Mesothelial cell of epicardium (in vitro differentiated cells): ENCODE measurements at places on chromosomes 7 and 10.
A peak's percentile ranks its signal among the peaks of the same experiment; 100 is the strongest.

DNA sequence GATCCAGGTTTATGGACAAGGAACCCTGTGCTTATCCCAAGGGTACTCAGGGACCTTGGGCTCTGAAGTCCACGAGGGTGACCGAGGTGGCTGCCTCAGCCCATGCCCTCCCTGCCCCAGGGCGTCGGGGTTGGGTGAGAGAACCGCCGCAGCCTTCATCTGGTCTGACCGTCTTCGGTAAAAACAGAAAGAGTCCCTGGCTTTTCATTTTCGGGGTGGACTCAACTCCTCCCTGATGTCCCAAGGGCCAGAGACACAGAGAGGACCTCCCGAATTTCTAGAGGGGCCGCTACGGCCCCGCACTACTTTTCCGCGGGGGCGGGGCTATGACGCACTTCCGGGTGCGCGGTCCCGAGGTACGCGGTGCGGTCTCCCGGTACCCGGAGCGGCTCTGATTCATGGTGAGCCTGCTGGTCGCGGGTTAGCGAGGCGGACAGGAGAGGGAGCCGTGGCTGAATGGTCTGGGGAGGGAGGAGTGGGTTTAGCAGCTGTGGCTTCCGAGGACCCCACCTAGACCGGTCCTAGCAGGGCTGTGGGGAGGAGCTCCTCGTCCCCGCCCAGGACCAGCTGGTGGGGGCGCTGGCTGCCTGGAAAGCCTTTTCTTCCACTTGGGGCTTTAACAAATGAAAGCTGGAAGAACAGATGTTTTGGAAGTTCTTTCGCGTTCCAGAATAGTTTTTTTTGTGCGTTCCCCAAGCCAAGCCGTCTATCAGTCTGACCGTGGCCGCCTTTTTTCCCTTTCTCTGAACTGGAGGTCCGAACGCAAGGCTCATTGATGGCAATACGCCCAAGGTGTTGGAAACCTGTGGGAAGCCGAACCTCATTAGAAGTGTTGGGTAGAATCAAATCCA, at the start of gene ZSCAN21:
TSS of gene ZSCAN21 (plus strand) at position 334 of the 851 bp plus-strand sequence. CDS start 7,233 bp downstream, outside the sequence.
- peak; percentile 85 for DNase-seq

DNA sequence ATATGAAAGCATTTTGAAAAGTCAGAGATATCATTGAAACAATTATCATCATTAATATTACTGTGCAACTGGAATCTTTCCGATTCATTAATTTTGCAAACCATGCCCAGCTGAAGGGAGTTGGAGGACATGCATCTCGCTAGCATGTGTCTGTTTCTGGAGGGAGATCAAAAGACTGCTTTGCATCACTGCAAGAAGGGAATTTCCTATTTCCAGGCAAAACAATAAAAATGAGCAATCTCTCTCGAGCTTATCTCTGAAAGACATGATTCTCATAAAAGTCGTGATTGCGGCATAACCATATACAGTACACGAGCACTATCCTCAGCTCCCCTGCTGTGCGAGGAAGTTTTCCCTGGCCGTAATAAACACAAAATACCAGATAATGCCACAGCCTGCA, 607.6 kb upstream of the DPP6 start:
- no peak for DNase-seq

- no peak for DNase-seq
Observed at GRCh38 chr10:124737221-124737620, 7.0 kb downstream of the FAM53B start.

GRCh38 chr7:55127135-55127551, 108.3 kb downstream of the EGFR start:
- DNase-seq, result no peak

- DNase-seq, result no peak
Observed at GRCh38 chr7:30977896-30978564, 14.3 kb downstream of the GHRHR start.

- no peak for DNase-seq
Observed at GRCh38 chr7:149638566-149639320, 134.6 kb downstream of the ZNF467 start.

- no peak for DNase-seq
Observed at GRCh38 chr10:62919776-62920175, 103.6 kb upstream of the EGR2 start.

- no peak for DNase-seq
Observed at GRCh38 chr7:29567174-29567573, 3.5 kb downstream of the PRR15 start.

DNA sequence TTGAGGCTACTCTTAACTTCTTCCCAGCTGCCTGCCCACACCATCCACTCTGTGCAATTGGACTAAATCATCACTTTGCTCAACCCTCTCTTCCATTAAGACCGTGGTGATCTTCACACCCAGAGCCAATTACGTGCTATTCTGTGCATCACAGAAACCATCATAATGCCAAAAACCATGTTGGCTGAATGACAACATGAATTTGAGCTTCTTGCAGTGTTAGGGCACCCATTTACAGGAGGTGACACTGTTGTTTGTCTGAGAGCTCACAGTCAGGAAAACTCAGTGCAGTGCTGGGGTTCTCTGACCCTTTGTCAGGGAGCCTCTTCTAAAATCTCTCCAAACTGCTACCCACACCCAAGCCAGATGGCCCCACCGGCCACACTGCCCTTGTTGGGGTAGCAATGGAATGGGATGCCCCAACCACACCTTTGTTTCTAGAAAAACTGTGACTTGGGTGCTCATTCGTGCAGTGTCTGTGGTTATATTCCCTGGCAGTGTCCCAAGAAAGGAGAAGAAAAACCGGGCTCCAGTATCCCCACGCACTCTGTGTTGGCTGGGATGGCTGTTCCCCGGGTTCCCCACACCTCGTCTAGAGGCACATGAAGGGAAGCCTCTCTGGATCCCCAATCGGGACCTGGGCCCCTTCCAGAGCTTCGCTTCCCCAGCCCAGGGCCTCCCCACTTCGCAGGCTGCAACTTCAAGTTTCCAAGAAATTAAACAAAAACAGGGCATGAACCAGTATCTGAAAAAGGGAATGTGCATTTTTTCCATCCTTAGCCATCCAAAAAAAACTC, 2.0 kb upstream of the TNS3 start:
- no peak for DNase-seq

GRCh38 chr7:46630031-46630430, 709.0 kb upstream of the IGFBP3 start:
- no peak for DNase-seq

DNA sequence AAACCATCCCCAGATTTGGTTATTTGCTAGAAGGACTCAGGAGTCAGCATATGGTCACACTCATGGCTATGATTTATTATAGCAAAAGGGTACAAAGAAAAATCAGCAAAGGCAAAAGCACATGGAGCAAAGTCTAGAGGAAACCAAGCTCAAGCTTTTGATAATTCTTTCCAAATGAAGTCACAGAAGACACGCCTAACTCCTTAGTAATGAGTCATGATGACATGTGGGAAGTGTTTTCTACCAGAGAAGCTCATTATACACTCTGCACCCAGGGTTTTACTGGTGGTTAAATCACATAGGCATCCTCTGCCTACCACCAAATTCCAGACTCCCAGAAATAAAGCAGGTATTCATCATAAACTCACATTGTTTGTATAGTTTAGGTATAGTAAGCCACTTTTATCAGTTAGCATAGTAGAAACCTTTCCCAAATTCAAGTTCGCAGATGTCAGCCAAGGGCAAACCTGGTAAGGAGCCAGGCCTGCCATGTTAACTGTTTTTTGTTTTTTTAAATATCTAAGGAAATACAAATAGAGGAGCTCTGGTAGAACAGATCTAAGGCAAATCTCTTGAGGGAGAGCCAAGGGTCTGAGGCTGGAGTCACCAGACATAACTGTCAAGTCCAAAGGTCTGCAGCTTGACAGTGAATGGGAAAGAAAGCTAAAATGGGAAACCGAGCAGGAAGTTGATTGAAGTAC, 15.4 kb upstream of the HIBADH start:
- no peak for DNase-seq

GRCh38 chr10:27857616-27858015, 112.0 kb upstream of the MKX start:
- DNase-seq, result no peak

GRCh38 chr7:69819333-69819705, 221.0 kb downstream of the AUTS2 start:
- no peak for DNase-seq

DNA sequence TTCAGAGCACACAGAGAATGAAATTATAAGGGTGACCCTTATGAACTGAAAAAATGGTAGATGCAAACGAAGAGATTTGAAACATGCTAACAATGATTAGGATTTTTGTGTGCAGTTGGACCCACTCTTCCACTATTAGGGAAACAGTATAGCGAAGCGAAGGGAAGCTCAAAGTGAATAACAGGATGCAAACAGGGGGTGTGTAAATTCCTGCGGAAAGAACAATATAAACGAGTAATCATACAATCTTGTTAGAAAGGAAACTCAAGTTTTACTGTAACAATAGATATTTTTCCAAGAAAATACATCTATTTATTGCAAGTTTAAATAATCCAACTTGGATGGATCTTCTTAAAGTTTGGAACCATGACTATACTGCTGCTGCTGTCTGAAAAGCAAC, 14.7 kb downstream of the AHR start:
- DNase-seq, result no peak

- DNase-seq, result no peak
Observed at GRCh38 chr7:129702316-129702715, 90.8 kb downstream of the NRF1 start.

DNA sequence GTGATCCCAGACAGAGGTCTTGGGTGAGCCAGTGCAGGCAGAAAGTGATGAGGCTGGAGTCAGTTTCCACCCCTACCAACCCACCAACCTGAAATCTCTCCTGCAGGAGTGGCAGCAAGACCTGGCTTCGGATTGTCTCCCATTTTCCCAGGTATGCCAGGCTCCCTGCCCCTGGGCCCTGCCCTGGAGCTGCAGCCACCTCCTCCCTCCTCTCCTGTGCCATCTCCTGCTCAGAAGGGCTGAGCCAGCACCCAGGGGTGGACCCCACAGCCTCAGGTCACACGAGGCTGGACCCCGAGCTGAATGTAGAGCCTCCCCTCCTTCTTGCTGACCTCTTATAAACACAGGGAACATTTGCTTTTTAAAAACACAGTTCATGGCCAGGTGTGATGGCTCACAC, 17.0 kb upstream of the LIMK1 start:
- DNase-seq, result no peak

DNA sequence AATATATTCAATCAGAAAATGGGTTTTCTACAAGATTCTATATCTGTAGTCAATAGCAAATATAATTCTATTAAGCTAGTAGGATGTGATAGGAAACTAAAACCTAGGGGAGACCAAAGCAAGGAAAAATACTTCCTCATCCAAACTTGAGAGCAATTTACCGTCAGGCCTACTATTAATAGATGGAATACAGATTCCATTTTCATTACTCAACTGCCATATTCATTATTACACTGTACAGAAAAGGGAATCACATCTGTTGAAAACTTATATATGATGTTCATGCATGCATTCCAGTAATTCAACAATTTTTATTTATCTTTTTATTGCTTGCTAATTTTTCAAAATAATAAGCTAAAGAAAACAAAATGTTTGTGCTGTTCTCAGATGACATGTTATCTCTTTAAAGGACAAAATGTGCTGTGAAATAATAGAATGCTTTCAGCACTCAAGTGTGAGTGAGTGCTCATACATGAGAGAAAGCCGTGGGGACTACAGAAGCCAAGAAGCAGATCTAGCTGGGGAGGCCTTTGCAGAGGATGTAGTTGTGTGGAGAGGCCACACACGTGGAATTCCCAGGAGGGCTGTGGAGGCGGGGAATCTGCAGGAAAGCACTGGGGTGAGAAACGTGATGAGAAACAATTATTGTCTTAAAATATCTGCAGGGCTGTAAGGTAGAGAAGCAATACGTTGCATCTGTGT, 110.0 kb downstream of the EGFR start:
- DNase-seq, result no peak

- DNase-seq, result no peak
Observed at GRCh38 chr7:70268179-70268578, 669.9 kb downstream of the AUTS2 start.

- DNase-seq, result no peak
Observed at GRCh38 chr7:103134836-103135554, 13.9 kb downstream of the NAPEPLD start.

DNA sequence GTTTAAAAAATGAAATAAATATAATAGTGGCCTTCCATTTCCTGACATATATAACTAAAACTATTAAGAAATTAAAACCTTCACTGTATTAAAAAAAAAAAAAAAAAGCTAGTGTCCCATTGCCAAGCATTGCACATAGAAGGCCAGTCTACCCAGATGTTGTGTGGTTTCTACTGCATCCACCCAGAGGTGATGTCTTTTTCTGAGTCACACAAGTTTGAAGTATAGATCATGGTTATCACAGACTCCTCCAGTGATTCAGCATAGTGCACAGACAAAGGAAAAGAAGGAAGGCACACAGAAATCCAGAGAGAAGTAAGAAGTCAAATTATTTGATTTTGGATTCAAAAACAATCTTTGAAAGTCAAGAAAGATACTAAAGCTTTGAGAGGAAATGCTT, 429.0 kb downstream of the ETV1 start:
- no peak for DNase-seq

DNA sequence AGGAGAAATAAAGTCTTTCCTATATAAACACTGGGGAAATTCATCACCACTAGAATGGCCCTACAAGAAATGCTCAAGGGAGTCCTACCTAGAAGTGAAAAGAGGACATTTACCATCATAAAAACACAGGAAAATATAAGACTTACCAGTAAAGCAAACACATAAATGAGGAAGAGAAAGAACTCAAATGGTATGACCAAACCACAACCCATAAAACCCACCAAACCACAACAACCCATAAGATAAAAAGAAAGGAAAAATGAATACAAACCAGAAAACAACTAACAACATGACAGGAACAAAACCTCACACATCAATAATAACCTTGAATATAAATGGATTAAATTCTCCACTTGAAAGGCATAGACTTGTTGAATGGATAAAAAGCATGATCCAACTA, 71.9 kb upstream of the DIP2C start:
- no peak for DNase-seq

DNA sequence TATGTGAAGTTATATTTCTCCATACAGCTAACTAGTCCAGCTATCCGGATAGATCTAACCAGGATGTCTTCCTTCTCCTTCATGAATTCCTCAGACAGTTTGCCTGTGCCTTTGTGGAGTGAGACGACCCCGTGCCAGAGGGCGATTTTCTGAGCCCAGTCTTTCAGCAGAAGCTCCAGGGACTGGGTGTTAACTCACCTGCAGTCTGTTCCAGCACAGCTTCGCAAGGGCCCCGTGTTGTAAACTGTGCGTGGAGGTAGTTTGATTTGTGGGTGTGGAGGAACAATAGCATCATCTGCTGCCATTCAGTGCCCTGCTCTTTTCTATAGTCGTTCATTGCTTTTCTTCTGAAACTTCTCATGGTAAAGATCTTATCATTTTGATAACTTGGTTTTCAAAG, 103.8 kb downstream of the INPP5A start:
- no peak for DNase-seq

DNA sequence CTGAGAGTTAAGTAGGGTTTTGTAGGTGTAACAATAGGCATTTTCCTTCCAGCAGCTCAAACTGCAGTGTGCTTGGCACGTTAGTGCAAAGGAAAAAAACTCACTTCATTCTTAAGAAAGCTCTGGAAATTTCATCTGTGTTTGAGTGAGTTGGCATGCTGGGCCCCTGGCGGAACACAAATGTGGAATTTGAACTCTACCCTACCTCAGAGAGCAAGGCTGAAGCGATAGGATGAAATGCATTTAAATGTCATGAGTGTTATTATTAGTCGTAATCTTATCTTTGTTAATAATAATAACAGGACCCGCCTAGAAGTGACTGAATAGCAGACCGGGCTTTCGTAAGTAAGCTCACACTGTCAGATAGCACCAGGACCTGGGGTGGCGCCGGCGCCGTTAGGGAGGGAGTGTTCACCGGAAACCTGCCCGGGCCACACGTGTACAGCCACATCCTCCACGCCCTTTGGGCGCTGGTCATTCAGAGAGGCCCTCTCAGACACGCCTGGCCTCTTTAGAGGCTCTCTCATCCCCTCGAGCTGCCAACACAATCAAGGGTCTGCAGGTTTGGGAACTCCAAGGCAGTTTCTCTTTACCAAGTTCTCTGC, 63.5 kb downstream of the GRK5 start:
- no peak for DNase-seq
